Adipocyte (in vitro differentiated cells): ENCODE measurements at places on chromosomes 6 and 20.
A peak's percentile ranks its signal among the peaks of the same experiment; 100 is the strongest.

DNA sequence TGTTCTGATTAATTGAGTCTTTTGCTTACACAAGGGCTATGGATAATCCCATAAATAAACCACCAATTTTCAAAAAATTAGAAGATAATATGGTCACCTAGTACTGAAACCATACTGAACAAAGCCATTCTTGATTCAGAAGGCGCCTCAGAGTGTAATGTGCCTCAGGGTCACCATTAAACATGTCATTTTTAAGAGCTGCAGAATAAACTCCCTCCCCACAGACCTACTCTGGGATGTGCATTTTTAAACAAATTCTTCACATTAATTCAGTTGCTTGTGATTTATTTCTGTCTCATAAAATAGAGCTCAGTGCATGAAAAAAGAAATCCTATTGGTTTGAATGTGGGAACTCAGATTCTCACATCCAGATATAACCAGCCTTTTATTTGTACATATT, 202.1 kb upstream of the HEY2 start:
- no peak for DNase-seq

GRCh38 chr6:15854826-15855710, 192.2 kb upstream of the DTNBP1 start:
- DNase-seq, result no peak

DNA sequence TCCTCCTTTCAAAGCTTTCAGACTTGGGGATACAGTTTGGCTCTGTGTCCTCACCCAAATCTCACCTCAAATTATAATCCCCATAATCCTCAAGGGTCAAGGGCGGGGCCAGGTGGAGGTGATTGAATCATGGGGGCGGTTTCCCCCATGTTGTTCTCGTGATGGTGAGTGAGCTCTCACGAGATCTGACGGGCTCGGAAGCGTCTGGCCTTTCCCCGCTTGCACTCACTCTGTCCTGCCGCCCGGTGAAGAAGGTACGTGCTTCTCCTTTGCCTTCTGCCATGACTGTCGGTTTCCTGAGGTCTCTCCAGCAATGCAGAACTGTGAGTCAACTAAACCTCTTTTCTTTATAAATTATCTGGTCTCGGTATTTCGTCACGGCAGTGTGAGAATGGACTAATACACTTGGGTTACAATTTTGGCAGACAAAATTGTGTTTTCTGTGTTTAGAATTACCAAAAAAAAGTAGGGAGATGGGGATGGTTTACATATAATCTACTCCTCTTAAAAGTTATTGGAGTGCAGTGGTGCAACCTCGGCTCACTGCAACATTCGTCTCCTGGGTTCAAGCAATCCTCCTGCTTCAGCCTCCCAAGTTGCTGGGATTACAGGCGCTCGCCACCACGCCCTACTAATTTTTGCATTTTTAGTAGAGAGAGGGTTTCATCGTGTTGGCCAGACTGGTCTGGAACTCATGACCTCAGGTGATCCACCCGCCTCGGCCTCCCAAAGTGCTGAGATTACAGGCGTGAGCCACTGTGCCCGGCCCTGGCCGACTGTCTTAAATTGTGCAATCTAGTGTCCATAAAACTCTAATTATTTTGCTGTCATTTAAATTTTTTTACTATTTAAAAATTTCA, 33.6 kb upstream of the PXDC1 start:
- DNase-seq, result no peak

DNA sequence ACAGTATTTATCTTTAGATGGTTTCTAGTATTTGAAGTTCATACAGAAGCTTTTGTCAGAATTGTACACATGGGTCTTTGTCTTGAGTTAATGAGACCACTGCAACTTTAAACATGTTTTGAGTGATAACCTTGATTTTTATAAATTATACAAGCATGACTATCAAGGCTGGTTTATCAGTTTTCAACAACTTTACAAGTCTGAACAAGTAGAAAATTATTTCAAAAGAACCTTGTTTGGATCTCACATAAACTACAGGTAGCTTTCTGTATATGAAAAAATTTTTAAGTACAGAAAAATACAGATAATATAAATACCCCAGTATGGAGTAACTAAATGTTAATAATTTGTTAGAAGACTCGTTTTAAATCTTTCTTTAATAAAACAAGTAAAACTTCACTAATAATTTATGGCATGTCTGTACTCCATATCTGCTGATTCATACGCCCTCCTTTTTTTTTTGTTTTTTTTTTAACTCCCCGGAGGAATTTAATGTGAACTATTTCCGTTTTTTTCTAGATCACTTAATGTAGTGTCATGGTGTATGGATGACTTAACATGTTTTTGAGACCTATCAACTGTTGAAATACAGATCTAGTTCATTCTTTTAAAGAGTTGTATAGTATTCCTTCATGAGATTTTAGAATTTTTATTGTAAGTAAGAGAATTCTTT, 18.3 kb downstream of the VAPB start:
- no peak for DNase-seq

DNA sequence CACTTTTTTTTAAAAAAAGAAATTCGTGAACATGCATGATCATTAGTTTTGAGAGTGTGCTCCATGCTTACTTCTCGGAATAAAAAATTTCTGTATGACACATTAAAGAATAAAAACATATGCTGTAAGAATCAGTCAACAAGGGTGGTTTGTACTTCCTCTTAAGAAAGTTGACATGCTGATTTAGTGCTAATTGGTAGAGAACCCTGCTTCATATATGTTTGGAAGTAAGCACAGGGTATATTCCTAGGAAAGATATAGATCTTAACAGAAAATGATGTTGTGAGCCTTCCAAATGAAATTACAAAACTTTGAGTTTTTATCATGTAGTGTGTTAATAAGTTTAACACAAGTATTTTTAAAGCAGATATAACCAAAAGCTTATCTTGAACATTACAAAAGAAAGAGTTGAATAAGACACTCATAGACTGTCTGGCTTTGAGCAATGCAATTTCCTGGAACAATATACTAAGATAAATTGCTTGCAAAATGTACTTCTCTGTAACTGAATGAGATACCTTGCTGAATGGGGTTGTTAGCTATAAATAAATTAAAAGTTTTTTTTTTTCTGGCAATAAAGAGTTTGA, 13.8 kb upstream of the VIP start:
- DNase-seq, result no peak

DNA sequence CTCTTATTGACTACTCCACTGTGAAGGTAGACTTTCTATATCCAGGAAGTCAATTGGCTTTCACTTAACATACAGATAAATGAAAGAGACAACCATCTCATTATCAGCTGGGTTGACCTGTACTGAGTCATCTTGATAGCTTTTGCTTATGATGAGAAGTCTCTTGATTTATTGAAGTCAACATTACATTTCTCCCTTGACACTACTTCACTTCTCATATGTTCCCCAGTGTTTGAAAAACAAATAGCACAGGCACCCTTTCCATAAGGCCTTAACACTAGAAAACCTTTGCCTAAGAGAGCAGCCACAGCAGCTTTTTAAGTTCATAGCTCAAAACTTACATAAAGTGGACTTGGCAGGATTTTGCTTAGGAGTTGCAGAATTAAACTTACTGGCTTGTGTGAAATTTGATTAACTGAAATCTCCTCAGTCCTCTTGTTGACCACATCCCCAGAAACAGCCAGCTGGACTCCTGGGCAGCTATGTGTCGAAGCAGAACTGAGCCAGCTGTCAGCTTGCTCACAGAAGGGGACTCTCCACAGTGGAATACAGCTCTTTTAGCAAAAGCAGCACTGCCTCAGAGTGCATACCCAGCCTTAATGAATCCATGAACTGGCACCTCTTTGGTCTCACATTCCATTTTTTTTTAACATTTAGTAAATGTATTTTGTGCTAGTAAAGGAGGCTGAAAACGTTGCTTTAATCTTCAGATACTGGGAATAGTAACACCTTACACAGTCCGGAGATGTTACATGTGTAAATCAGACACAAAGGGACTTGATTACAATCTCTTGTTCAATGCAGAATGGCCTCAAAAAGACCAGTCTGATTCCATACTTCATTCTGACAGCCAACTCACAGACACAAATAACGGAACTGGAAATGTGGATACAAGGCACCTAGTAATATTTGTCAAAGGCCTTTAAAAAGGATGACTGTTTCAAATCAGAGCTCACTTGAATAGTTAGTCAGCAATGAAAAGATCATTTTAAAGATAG, 1532.7 kb downstream of the HACE1 start:
- DNase-seq, result no peak

GRCh38 chr6:29728173-29728874, 5.1 kb downstream of the HLA-F start:
- DNase-seq, result no peak

- DNase-seq, result no peak
Measured at GRCh38 chr6:34331371-34332050, 61.0 kb downstream of the NUDT3 start.

DNA sequence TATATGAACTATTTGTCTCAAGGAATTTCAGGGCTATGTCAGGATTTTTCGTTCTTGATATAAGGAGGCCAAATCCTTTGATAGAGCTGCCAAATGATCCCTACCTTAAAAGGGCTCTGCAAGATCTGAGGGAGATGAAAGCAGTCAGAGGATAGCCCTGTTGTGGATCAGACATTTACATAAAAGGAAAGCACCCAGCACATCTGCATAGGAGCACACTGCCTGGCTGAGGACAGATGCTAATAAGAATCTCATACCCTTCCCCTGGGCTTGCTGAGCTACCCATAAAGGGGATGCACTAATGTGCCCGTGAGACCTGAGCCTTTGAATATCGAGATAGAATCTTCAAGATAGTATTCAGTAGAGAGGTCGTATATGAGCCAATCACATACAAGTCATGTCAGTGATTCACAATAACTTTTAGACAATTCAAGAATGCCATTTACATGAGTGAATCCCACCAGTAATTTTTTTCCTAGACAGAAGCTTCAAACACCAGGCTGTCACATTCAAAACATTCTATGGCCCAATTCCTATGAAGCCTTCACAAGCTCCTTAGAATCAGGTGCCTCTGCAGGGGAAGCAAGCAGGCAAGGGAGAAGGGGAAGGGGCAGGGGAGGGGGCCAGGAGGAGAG, 71.1 kb downstream of the STMND1 start:
- no peak for DNase-seq

DNA sequence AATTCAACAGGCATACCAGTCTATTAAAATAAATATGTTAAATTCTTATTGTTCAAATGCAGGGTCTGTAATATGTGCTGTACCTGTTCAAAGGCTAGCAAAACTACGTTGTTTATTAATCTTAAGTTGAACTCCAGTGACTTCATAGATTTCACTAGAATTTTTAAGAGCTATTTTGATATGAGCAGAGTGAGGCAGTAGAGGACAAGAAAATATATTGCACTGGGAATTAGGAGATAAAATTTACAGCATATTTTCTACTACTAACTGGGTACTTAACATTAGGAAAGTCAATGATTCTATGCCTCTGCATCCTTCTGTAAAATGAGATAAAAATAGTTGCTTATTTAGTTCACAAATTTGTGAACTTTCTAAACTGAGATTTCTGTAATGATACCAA, 162.2 kb upstream of the BMP5 start:
- DNase-seq, result peak; percentile 49

- peak; percentile 53 for DNase-seq
Measured at GRCh38 chr6:111242452-111242851, 155.1 kb downstream of the SLC16A10 start.

DNA sequence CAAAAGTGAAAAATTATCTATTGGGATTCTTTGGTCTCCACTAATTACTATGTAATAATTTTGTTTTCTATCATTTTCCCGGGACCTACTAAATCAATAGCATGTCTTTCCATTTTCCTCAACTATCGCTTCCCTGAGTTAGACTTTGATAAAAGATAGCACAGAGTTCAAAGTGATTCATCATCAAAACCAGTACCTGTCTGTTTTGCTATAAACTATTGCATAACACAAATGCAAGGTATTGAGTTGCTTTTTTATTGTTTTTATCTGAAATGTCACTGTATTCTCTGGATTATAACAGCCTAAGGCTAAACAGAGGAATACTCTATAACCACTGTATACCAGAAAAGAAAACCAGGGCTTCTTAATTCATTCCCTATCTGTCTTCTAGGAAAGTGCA, 19.7 kb downstream of the FRK start:
- no peak for DNase-seq

DNA sequence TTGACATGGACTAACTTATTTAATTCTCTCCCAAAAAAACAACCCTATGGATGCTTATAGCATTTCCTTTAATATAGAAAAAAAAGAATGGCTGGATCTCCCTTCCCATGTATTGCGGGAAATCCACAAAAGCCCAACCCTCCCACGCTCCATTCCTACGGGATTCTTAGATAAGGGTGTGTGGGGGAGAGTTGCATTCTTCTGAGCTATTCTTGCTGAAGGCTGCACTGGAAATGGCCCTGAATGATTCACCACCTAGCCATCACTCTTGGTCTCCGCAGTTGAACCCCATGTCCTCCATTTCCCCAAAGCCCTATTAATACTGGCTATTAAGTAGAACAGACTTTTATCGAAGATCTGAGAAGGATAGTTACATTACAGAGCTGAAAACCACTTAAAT, 41.9 kb upstream of the ADGRF5 start:
- DNase-seq, result no peak

- DNase-seq, result peak; percentile 95
Measured at GRCh38 chr6:160088069-160088783, 33.4 kb upstream of the SLC22A1 start.

DNA sequence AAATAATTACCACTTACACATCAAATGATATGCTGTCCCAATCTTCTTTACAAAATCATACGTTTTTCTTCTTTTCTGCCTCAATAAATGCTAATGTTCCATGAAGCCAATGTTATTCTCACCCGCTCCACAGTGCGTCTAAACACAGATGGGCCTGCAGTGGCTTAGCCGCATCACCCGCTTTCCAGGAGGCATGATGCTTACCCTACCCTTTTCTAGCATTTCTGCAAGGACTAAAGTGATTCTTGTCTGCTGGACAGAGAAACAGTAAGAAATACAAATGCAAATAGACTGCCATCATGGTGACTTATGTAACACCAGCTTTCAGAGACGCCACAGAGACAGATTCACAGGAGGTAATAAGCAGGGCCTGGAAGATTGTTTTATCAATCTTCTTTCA, 104.4 kb downstream of the RNASET2 start:
- no peak for DNase-seq

GRCh38 chr6:31865205-31866118, 2.8 kb upstream of the NEU1 start:
- no peak for DNase-seq

DNA sequence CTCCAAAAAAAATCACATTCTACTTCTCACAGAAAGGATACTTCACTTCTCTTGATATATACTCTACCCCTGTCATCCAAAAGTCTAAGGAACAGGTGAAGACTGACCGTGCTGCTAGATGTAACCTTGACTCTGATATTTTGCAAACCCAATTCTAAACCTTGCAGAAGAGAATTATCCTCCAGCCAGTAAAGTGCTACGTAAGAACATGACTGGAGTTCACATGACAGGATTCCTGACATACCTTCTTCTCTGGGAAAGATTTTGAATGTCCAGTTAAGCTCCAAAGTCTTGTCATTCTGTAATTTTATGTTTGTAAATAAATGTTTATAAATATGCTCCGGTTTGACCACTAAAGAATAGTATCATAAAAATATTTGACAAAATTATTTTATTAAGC, 35.8 kb downstream of the BTBD9 start:
- peak; percentile 40 for DNase-seq
